NCI-H187 (cell line): ENCODE measurements at places on chromosomes 11 and 22.

GRCh38 chr11:42271306-42271705 is 811.9 kb upstream of the LRRC4C start:
- no peak for DNase-seq

GRCh38 chr11:86212019-86212611 is 32.4 kb upstream of the EED start:
- no peak for DNase-seq

DNA sequence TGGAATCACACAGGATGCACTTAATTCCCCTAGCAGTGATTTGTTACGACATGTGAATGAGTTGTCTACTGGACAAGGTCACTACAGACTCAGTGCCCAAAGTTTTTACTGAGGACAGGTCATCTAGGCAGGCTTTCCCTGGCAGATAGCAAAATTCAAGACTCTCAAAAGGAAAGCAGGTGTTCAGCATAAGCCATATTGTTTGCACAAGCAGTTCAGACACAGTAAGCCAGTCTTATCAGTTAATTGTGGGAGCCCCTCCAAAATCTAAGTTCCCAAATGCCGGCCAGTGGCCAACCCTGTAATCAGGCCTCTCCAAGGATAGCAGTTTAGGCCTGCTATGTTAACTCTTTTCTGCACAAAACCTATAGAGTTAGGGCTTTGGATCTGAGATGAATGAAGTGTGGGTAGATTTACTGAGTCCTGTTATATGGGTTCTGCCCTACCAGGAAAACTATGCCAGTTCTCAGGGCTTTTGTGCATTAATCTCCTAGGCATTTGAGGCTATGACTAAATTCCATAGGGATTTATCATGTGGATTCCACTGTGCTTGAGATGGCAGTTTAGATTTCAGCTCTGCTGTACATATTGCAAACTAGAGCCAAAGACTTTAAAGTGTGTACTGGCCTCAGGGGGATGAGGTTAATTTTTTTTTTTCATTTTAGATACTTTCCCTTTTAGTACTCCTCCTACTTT is 4.8 kb upstream of the ARHGEF12 start:
- DNase-seq, result no peak

DNA sequence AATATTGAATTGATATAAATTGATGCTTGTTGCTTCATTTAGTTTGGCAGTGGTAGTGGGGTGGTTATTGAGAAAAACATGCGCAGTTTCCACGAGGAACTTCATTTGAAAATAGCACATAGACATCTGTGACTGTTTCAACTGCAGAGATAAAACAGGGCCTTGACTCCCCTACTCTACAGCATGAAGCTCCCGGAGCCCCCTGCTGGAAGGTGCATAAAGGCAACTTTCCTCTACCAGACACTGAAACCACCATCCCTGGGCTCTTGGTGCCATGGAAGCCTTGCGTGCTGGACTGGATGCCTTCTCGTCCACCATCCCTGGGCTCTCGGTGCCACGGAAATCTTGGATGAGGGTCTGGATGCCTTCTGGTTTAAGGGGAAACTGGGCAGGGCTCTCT is 195.9 kb downstream of the CSNK2A3 start:
- no peak for DNase-seq

DNA sequence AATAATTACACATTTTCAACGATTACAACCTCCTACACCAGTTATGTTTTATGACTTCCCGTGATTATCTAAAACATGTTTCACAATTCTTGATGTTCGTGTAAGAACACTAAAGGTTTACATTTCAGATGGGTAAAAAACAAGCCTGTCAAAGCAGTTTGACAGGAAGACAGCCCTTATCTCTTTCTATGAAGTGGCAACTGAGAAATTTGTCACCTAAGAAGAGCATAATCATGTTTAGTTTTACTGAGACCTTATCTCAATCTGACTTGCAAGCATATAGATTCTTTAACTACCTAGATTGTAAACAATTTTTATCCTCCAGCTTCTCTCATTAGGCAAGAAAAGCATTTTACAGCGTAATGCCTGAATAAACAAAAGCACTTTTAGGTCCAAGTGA is 218.4 kb upstream of the ZBED5 start:
- DNase-seq, result no peak
